ENCODE measurements at places on chromosomes 11 and 22.

DNA sequence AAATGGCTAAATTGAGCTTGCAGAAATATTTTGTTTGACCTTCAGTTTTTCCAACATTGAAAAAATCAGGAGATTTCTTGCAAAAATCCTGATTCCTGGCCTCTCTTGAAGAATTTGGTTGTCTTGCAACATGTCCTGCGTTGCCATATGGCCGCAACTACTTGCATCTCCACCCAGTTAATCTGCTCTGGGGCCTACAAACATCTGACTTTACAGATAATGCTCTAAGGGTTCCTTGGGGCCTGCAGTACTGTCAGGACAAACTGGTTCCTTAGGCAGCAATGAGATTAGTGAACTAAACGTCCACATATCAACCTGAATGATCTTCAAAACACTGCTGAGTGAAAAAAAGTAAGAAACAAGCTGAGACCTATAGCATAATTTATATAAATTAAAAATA lies 36.6 kb upstream of the FEZ1 start:
- no peak for DNase-seq

DNA sequence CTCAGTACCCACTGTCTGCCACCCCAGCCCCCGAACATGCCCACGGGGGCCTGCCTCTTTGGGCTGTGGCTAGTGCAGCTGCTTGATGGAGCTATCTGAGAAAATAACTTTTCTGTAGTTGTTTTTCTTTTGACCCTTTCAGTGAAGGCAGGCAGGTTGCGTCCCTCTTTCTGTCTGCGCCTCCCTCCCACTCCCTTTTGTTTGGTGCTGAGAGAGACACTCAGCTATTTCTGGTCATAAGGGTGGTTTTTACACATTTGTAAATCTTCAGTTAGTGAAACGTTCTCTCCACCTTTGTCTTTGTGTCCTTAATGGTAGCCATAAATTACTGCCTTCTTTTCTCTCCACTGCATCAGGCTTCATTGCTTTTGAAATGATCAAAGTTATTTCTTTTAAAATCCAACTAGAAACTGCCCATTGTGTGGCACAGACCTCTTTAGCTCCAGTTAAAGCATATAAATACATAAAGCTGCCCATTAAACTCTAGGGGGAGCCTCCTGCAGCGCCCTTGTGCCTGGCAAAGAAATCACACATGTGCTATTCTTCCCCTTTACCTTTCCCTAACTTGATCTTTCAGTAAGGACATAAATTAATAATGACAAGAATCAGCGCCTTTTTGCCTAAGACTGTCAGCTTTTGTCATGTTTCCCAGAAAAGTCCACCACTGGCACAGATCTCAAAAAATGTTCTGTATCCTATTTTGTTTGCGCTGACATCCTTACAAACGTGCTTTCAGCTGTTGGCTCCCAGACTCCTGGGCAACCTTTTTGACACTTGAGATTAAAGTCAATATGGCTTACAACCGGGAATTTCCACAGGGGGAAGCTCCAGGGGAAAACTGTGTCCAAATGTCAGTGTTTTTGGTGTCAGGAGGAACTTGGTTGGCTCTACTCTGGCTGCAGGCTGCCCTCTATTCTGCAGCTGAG lies 1.7 kb upstream of the SCUBE2 start:
- DNase-seq: no peak

DNA sequence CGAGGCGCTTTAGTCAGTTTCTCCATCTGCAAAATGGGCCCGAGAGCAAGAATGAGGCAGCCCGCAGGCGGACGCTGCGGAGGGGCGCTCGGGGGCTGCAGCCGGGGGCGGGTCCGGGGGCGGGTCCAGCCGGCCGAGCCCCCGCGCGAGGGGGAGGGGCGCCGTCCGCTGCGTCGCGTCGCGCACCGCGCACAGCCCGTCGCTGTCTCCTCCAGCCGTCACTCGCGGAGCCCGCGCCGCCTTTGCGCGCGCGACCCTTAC lies 282 bp downstream of the PC start:
- no peak for DNase-seq

DNA sequence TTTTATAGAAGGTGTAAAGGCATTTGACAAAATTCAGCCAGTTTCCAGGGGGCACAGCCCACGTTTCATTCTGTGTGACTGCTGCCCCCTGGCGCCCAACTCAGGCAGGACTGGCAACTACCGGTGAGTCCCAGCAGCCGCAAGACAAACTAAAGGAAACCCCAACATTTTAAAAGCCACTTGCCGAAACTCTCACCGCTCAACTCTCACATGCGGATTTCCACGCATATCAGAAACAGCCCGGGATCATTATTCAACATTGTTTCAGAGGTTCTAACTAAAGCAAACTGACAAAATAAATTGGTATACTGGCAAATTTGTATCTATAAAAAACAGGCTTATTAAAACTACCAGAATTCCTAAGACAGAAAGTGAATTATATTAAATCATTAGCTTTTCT lies 48.2 kb downstream of the MORC2 start:
- DNase-seq: peak; percentile 85

- DNase-seq: no peak
These were observed 59.6 kb upstream of the ADORA2A start for GRCh38 chr22:24367841-24368240.

DNA sequence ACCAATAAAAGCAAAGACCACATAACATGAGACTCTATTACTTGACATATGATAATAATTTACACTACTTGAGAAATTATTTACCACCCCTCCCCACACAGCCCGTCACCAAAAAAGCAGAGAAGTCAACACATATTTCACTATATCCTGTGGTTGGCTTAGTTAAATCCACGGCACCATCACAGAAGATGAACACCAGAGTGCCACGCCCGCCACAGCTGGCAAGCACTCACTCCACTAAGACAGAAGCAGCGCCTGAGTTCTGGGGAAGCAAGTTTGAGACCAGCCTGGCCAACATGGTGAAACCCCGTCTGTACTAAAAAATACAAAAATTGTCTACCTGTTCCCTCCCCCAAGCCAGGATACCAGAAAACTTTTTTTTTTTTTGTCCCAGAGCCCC lies 53.1 kb downstream of the PACSIN2 start:
- no peak for DNase-seq

GRCh38 chr11:19849947-19850593 lies 137.4 kb downstream of the NAV2 start:
- no peak for DNase-seq

GRCh38 chr22:42868751-42869251 lies 11.7 kb upstream of the ARFGAP3 start:
- DNase-seq: peak; percentile 74

GRCh38 chr11:77053217-77054015 lies 13.4 kb upstream of the CAPN5 start:
- no peak for DNase-seq

GRCh38 chr11:78635814-78636506 lies 61.3 kb upstream of the NARS2 start:
- DNase-seq: no peak

GRCh38 chr11:99148352-99148751 lies 127.6 kb downstream of the CNTN5 start:
- no peak for DNase-seq

- peak; percentile 81 for DNase-seq
These were observed 10.2 kb downstream of the PCNX3 start for GRCh38 chr11:65625628-65626342.

DNA sequence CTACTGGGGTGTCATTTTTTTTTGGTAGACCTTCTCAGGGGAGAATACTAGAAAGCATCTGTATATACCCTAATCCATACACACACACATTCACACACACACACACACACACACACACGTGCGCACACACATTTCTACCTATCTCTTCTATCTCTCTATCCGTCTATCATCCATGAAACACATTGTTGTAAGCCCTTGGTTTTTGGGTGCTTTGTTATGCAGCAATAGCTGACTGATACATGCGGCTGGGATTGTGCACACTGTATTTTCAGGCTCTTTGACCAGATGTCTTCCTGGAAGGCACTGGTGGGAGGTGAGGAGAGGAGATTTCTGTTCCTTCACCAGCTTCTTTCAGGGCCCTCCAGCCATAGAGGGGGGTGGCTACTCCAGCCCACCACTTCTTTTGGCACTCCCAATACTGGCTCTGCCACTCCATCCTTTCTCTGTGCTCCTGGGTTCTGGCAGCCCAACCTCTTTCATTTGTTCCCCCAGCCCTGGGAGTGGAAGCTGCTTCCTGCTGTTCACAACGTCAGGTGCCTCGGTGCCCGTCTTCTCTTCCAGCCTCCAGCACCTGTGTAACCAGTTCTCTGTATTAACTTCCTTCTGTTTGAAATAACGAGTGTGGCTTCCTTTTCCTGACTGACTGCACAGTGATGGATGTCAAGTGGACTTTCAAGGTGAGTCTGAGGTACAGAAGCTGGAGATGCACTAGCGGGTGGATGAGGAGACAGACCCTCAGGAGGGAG lies 12.4 kb upstream of the MUC2 start:
- no peak for DNase-seq

- no peak for DNase-seq
These were observed 23.0 kb downstream of the MYEOV start for GRCh38 chr11:69316956-69317355.

GRCh38 chr11:64134963-64135362 lies 30.9 kb downstream of the MACROD1 start:
- no peak for DNase-seq

- DNase-seq: no peak
These were observed 233.4 kb upstream of the KIRREL3 start for GRCh38 chr11:127233998-127234397.

GRCh38 chr11:36014898-36015665 lies 71.2 kb downstream of the LDLRAD3 start:
- no peak for DNase-seq

DNA sequence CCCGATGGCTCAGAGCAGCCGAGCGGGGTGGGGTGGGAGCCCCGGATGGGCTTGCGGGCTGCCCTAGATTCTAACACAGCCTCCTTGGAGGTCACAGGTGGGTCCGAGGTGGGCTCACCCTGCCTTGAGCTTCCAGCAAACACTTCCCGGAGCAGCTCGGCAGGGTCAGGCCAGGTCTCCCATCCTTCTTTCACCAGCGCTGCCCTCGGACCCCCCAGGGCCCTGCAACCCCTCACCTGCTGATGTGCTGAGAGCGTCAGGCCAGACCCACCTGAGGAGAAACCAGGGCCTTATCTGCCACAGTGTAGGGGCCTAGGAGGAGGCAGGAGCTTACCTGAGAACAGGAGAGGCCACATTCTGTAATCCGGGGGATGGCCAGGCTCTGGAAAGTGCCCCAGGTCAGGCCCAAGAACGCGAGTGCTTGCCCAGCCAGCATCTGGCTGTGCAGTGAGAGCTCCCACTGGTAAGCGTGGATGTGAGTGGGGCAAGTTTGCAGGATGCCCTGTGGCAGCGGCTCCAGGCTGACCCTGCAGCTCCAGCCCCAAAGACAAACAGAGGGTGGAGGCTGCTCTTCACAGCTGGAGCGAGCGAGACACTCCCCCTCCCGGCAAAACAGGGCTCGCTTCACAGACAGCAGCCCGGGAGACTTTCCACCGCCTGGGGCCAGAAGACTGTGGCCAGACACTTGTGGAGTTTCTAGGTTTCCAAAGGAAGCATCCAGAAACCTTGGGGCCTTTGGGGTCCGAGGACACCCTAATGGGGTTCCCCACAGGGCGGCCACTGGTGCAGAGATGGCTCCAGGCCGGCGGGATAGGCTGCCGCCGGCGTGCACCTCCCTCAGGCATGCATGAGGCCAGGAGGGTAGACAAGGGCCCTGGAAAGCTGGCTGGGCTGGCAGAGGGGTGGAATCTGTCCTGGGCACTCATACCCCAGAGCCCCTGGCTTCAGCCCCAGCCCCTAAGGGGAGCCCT lies at the start of gene IL17REL:
Gene IL17REL, minus strand, starts transcription at position 555 of the 971 bp plus-strand sequence. Its CDS starts 119 bp downstream, at position 436.
- no peak for DNase-seq

DNA sequence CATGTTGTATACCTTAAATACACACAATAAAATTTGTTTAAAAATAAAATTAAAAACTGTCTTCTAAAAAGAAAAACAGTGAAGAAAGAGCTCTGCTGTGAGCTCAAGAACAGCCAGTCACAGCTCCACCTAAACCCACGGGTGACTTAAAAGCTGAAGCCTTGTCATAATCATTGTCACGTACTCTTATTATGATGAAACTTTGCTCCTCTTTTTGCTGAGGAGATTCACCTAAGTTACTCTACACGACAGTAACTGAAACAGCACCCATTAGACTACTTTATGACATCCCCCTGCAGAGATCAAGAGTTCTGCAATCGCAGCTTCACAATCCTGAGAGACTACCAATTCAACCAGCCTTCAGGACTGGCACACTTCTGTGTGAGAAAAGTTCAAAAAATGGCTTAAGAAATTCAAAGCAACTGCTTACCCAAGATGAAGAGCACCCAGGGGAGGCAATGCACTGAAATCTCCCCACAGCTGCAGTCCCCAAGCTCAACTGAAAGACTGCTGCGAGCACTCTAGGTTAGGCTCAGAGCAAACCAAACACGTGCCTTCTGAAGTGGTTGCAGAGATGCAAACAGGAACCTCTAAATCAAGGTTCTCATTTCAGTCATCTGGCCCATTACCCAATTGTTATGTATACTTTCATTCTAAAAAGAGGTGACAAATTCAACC lies at the start of gene JAML:
Gene JAML, minus strand, starts transcription at position 501 of the 678 bp plus-strand sequence. CDS start 10,145 bp downstream, outside the sequence.
- no peak for DNase-seq

- DNase-seq: peak; percentile 65
These were observed 22.8 kb downstream of the MYH9 start for GRCh38 chr22:36365020-36365411.

DNA sequence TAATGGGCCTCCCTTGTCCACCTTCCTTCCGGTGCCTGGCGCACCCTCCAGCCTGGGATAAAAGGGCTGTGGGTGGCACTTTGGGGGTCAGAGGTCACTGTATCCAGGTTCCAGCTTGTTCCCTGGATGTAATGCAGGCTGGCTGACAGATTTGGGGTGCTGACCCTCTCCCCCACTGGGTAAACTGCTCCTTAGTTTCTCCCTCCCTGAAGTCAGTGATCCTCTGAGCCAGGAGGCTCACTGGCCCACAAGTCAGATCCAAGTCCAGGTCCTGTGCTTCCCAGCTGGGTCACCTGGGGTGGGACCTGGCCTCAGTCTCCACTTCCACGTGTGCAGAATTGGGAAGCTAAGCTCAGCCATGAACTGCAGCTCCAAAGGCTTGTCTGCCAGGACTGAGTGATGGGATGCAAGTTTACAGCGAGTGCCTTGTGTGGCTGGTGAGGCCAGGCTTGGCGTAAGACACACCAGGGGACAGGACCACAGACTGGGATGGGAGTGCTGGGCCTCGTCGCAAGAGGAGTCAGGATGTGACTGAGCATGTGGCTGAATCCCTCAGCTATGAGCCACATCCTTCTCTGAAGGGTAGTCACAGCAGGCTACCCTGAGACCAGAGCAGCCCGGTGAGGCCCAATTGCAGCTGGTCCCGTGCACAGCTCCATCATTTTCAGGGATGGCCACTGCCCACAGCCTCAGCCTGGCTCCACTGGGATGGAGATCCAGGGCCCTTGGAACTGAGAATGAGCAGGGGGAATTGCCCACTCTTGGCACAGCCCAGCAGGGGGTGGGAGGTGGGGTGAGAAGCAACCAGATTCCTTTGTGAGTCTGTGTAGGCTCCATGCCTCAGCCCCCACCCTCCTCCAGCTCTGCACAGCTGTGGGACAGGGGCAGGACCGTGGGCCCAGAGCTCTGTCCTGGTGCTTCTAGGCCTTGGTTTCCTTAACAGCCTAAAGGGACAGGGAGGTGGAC lies 7.2 kb downstream of the SHISA8 start:
- no peak for DNase-seq

DNA sequence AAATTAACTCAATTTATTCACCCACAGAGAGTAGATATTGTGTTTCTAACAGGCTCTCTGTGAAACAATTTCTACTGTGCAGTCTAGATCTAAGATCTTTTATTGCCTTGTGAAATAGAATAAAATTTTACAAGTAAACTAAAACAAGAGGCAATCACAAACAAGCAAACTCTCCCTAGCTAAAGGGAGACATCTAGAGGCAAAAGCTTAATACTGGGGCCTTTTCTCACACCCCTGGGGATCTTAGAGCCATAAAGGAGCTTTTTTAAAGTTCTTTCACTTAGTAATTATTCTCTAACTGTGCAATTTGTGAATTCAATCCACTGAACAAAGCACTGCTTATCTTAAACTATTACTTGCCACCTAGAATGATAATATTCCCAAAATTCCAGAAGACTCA lies 19.7 kb downstream of the ALG9 start:
- DNase-seq: no peak

Data from lower lobe of right lung (tissue), 2 donors.